ENCODE measurements at places on chromosomes 1 and 21.
A peak's percentile ranks its signal among the peaks of the same experiment; 100 is the strongest.

DNA sequence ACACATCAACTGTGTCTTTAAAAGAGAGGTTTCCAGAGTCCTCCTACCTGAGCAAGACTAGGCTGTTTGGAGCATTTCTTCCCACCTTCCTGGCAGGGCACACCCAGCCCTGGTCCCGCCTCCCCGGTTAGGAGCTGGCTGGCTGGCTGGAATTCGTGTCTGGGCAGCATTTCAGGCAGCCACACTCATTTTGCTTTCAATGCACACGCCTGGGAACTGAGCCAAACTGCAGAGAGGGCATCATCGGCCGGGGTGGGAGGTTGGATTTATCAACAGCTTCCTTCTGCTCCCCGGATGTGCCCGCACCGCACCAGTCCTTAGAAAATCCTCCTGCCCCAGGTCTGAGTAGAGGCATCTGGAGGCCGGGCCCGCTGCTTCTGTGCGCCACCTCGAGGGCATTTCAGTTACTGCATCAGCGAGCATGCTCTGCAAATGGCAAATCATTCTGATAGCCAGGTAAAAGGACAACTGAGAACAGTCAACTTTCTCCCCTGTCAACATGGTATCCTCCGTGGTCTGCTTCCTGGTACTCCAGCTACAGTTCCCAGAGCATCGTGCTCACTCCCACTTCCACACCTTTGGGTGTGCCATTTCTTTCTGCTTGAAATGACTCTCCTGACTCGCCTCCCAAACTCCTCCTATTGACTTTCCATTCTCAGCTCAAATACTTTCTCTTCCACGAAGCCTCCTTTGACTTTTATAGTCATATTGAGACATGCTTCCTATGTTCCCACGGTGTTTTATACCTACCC lies 20.6 kb downstream of the TCEA3 start:
- peak; percentile 89 for DNase-seq

GRCh38 chr1:67898033-67898726 lies 64.9 kb upstream of the GNG12 start:
- no peak for DNase-seq

DNA sequence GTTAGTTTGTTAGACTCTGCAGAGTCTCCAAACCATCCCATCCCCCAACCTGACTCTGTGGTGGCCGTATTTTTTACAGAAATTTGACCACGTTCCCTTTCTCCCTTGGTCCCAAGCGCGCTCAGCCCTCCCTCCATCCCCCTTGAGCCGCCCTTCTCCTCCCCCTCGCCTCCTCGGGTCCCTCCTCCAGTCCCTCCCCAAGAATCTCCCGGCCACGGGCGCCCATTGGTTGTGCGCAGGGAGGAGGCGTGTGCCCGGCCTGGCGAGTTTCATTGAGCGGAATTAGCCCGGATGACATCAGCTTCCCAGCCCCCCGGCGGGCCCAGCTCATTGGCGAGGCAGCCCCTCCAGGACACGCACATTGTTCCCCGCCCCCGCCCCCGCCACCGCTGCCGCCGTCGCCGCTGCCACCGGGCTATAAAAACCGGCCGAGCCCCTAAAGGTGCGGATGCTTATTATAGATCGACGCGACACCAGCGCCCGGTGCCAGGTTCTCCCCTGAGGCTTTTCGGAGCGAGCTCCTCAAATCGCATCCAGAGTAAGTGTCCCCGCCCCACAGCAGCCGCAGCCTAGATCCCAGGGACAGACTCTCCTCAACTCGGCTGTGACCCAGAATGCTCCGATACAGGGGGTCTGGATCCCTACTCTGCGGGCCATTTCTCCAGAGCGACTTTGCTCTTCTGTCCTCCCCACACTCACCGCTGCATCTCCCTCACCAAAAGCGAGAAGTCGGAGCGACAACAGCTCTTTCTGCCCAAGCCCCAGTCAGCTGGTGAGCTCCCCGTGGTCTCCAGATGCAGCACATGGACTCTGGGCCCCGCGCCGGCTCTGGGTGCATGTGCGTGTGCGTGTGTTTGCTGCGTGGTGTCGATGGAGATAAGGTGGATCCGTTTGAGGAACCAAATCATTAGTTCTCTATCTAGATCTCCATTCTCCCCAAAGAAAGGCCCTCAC lies at the start of gene OLIG2:
Gene OLIG2, plus strand, starts transcription at position 447 of the 954 bp plus-strand sequence. CDS start 928 bp downstream, outside the sequence.
- peak; percentile 15 for DNase-seq

- DNase-seq = peak; percentile 35
Measured at GRCh38 chr1:113811156-113811887, 954 bp downstream of the RSBN1 start.

DNA sequence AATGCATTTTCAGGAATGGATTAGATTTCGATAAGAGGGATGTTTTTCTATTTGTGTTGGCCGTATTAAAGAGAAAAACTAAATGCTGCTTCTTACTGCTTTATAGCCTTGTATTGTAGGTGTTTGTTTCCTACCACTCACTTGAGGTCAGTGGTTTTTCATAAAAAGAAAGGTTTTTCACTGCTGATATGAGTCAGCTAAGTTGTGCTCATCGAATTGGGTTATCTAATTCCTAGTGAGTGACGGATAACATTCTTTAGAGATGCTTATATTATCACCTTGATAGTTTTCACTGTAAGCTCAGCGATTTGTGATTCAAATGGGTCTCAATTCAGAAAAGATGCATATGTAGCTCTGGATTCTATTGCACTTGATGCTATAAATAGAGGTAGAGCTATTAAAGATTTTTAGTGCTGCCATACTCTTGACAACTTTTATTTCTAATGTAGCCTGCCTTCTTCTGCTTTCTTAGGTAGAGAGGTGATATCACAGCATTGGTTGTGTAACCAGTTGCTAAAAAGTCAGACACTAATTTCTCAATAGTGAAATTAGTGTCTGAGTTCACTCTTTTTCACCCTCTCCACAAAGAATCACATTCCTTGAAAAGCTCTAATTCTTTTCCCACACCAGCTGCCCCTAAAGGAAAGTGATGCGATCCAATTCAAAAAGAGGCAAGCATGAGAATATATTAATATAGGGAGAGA lies 180.0 kb downstream of the RASAL2 start:
- peak; percentile 1 for DNase-seq

DNA sequence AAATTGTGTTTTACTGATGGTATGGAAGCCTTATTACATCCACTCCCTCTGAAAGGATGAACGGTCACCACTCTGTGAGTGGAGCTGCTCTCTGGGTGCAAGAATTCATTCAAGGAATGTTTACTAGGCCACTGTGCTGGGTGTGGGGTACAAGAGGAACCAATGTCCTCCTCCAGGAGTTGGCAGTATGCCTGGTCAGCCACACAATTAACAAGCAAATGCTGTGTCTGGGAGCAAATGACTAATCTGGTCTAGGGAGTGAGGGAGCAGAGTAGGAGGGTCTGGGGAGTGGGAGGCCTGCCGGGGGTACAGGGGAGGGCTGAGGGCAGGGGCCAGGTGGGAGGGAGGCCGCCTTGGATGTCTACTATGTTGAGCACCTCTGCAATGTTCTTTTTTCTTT lies 27.2 kb upstream of the TDRD10 start:
- DNase-seq = no peak

DNA sequence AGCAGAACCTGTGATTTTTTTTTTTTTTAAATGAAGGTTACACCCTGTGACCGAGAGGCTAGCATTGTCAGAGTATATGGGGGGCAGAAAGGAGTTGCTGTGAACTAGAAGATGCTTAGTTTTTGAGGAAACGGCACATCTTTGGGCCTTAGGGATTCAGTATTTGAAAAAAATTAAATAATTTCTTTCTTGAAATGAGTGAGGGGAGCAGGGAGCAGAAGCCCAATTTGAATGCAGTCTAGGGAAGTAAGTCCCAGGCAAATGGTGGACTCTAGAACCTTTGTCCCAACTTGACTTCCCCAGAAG lies 42.9 kb downstream of the PEX14 start:
- DNase-seq = no peak

All from activated CD4-positive, alpha-beta T cell treated with anti-CD3 and anti-CD28 coated beads, Interleukin-2, Interleukin-6, amounts not matched to agents 100 ng/mL and 50 ng/mL, durations not matched to agents 16 hours and 8 hours (primary cell).